Memory B cell (primary cell): ENCODE measurements at places on chromosomes 13 and 19.

- DNase-seq, result no peak
Observed at GRCh38 chr13:29294821-29295220, 300.7 kb downstream of the SLC7A1 start.

DNA sequence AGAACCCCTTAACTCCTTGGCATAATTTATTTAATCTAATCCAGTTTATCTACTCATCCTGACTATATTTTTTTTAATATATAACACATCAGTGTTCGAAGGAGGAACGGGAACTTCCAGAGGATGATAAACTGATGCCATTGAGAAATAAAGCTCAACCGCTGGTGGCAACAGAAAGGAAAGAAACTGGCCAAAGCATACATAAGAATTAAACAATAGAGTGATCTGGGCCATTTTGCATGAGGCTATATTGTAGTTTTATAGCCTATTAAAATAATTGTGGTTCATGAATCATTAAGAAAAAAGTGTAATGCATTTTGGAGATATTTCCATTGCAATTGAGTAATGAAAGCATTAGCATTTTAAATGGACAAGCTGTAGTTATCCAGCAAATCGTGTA is 94.2 kb downstream of the FRY start:
- DNase-seq, result no peak

- no peak for DNase-seq
Observed at GRCh38 chr13:113220877-113221276, 11.5 kb downstream of the CUL4A start.

DNA sequence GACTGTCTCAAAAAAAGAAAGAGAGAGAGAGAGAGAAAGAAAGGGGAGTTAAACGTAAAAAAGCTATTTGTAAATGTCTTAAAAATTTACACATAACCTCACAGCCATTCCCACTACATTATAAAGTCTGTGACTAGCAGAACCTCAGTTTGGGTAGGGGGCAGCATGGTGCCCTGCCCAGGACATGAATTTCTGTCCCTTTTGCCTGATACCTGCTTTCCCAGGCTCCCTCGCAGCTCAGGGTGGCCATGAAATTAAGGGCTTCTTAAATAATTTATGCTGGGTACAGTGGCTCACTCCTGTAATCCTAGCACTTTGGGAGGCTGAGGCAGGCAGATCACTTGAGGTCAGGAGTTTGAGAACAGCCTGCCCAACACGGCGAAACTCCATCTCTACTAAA is 4.8 kb downstream of the IFNL1 start:
- no peak for DNase-seq

DNA sequence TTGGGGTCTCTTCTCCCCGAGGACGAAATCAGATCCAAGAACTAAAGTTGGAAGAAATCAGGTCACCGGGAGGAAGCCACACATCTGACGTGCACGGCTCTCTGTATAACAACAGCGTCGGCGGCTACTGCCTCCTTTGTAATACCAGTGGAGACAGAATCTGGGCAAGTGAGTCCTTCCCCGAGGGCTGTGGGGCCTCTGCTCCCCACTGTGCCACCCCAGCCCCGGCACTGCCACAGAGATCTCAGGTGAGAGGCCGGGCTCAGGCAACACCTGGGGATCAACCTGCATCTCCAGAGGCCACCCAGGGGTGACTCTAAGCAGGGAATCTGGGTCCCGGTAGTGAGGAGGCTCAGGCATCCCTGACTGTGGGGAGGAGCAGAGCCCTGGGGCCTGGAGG is 33.7 kb upstream of the C13orf46 start:
- DNase-seq, result no peak

DNA sequence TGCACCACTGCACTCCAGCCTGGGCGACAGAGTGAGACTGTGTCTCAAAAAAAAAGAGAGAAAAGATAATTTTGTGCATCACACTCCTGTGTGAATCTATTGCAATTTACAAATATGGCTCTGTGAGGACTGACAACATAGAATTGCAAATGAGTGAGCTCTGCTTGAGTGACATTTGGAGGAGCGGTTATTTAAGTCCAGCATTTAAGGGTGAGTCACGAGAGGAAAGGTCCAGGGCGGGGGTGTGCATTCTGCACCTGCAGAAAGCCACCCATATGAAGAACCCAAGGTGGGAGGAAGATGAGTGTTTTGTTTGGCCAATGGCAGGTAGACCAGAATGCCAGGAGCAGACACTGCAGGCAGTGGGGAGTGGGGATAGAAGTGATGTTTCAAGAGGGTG is 58.5 kb downstream of the DGKH start:
- no peak for DNase-seq

DNA sequence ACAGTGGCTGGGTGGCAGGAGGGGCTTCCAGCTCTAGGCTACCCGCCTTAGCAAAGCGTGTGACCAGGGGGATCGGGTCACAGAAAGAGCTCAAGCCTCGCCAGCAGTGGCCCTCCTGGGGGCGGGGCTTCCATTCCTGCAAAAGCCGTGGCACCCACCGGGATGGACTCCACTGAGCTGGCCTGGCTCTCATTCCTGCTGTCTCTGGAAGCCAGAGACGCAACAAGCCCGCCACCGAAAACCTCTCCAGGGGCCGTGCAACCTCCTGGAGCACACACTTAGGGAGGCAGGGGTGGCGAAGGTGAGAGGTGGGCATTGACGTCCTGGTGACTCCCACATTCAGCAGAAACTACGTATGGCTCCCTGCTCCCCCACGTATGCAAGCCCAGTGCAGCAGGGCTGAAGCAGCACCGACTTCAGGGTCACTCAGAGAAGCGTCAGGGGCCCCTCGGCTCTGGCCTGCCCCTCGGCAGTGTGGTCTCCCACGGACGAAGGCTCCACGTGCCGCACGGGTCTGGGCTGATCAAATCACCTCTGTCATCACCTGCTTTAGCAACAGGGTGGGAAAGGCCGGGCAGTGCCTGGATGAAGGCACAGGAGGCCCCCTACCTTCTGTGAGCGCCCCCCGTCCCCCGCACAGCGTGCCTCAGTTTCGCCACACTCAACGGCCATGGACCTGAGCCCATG is 3.1 kb downstream of the C19orf25 start:
- DNase-seq, result no peak

DNA sequence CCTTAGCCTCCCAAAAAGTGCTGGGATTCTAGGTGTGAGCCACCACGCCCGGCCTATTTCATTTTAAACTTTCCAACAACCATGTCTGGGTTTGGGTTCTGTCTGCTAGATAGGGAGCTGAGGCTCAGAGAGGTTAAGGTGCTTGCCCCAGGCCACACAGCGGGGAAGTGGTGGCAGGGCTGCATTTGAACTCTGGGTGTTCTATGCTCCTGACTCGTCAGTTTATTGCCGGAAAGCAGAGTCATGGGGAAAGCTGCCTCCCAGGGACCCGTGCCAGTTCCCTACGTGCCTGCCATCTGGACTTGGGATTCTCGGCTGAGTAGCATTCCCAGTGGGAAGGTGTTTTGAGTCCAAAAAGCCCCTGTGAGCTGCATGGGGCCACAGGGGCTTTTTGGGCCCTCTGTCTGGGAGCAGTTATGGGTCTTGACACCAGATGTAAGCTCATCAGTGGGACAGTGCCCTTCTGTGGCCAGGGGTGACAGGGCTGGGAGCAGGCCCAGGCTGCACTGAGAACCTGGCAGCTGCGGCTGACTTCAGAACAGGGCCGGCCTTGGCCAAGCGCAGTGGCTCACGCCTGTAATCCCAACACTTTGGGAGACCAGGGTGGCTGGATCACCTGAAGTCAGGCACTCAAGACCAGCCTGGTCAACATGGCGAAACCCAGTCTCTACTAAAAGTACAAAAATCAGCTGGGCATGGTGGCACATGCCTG is 10.9 kb downstream of the RFX1 start:
- DNase-seq, result no peak

- peak; percentile 62 for DNase-seq
Observed at GRCh38 chr19:6527893-6528543, 2.8 kb upstream of the TNFSF9 start.

DNA sequence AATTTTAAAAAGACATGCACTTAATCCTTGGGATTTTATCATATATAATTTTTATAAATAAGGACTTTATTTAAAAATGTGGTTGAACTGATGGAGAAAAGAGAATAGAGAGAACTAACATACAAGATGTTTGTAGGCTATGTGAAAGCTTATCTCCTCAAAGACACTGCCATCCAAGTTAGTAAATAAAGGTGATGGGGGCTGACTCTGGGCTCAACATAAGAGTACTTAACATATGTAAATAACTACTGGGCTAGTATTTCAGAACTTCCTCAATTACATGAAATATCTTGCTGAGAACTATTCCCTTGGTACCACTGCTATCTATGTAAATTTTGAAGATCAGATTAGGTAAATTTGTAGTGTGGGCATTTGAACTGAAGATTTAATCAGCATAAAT is 1017.3 kb upstream of the PCDH20 start:
- DNase-seq, result no peak

DNA sequence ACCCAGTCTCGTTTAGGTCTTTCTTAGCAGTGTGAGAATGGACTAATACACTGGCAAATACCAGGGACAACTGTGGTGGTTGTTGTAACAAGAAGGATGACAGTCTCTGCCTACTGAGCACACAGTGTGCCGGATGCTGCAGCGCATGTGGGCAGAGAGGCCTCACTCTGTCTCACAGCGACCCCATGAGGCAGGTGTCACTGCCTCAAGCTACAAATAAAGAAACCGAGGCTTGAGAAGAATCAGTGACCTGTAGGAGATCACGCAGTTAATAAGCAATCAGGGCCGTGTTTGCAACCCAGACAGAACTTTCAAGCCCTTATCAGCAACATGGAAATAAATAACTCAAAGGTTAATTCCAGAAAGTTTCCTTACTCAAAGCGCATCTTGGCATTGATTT is 40.5 kb upstream of the GAS6 start:
- DNase-seq, result no peak

DNA sequence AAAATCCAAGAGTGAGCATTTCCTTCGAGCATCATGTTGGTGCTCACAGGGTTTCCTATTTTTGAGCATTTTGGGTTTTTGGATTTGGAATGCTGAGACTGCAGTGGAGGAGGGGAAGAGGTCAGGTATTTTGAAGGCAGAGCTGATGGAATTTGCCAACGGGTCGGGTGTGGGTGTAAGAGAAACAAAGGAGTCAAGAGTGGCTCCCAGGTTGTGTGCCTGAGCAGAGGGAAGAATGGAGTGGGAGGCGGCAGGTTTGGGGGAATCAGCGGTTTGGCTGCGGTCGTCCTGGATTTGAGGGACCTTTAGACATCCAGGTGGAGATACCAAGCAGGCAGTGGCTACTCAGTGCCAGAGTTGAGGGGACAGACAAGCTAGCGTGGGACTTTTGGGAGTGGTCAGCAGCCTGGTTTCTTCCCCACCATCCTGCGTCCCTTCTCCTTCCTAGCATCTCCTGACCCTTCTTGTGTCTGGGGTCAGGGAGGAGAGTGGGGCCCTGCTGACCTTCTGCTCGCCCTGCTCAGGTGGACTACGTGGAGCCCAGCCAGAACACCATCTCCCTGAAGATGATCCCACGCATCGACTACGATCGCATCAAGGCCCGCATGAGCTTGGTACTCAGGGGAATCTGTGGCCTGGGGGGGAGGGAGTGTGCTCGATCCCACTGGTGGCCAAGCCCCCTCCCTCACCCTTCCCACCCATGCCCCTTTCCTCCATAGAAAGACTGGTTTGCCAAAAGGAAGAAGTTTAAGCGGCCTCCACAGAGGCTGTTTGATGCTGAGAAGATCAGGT is 14.5 kb upstream of the TIMM50 start:
- no peak for DNase-seq

DNA sequence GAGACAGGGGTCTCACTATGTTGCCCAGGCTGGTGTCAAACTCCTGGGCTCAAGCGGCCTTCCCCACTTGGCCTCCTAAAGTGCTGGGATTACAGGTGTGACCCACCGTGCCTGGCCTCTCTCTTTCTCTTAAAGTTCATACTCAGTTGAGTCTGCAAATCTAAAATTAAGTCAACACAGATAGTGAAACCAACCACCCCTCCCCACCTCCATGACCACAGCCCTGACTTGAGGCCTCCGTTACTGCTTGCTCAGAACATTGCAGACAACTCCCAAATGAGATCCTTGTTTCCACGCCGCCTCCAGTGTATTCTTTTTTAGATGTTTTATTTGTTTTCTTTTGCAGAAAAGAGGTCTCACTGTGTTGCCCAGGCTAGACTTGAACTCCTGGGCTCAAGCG is 94.4 kb downstream of the CACNA1A start:
- no peak for DNase-seq

- DNase-seq, result no peak
Observed at GRCh38 chr19:38288123-38288855, 15.8 kb upstream of the C19orf33 start.

DNA sequence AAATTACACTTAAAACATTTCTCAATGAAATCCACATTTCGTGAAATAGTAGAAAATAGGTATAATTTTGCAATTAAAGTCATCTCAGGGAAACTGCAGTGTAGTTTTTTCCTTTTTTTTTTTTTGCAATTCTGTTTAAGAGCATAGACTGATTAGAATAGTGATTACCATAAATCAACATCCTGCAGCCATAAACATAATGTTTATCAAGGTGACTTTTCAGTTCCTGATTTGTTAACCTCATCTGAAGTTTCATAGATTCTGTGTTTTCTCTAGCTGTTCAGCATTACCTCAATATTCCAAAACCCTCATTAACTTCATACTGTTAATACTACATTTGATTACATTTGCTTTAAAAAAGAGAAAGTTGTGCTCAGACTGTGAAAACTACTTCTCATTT is 286.3 kb upstream of the DACH1 start:
- DNase-seq, result no peak

- no peak for DNase-seq
Observed at GRCh38 chr19:15330801-15331418, 1.4 kb downstream of the BRD4 start.

GRCh38 chr13:94286581-94286980 is 192.9 kb downstream of the DCT start:
- DNase-seq, result no peak

DNA sequence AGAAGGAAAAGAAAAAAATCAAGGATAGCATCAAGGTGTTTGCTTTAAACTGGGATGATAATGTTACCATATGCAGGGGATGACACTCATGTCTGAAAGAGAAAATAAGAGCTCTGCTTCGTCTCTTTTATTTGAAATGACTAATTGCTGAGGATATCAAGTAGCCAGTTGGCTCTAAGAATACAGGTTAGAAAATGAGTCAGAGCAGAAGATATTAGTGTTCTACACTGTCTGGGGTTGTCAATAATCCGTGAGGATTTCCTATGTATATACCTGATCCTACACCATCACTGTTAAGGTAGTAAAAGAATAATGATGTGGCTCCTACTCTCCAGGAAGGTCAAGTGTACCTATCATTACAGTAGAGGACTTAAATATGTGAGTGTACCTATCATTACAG is 562.5 kb downstream of the GPC6 start:
- DNase-seq, result no peak

GRCh38 chr19:2221250-2221831 is 14.8 kb downstream of the PLEKHJ1 start:
- no peak for DNase-seq
